ENCODE measurements at places on chromosomes 2 and 18.

- DNase-seq, result no peak
Observed at GRCh38 chr2:154698296-154698720, at the start of gene KCNJ3. Gene KCNJ3 (plus strand): TSS chr2:154698695. CDS start chr2:154698776, 81 bp downstream.

DNA sequence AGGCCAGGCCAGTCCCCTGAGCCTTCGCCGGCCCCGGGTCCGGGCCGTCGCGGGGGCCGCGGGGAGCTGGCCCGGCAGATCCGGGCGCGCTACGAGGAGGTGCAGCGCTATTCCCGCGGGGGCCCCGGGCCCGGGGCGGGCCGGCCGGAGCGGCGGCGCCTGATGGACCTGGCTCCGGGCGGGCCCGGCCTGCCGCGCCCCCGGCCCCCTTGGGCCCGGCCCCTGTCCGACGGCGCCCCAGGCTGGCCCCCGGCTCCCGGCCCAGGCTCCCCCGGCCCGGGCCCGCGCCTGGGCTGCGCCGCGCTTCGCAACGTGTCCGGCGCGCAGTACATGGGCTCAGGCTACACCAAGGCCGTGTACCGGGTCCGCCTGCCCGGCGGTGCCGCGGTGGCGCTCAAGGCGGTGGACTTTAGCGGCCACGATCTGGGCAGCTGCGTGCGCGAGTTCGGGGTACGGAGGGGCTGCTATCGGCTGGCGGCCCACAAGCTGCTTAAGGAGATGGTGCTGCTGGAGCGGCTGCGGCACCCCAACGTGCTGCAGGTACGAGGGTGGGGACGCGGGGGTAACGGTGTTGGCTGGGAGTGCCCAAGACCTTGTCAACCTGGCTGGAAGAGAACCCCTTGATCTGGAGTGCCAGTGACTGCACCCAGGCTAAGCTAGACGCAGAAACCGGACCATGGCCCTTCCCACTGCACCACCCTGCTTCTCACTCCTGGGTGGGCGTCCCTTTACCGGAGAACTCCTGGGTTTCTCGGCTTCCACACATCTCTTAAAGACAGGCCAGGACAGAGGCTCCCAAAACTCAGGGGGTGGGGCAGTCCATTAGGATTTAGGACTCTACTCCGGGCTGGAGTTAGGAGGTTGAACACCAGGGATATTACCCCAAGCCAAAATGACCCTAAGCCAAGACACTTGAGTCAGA is 739 bp downstream of the PKDCC start:
- no peak for DNase-seq

DNA sequence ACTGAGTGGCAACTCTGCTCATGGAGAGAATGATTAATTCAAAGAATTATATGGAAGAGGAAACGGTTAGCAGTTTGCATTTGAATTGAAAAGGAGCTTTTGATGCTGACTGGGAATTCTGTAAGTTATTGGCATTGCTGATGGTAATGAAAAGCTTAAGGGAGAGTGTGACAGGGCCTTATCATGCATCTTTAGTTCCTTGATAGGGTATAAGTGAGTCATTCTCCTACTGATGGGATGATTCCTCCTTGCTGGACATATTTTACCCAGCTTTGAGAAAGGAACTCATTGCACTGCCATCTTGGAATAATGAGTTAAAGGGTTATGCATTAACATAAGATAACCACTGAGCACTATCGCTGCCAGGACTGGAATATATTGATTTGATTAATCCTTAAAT is 740.7 kb downstream of the DCC start:
- no peak for DNase-seq

DNA sequence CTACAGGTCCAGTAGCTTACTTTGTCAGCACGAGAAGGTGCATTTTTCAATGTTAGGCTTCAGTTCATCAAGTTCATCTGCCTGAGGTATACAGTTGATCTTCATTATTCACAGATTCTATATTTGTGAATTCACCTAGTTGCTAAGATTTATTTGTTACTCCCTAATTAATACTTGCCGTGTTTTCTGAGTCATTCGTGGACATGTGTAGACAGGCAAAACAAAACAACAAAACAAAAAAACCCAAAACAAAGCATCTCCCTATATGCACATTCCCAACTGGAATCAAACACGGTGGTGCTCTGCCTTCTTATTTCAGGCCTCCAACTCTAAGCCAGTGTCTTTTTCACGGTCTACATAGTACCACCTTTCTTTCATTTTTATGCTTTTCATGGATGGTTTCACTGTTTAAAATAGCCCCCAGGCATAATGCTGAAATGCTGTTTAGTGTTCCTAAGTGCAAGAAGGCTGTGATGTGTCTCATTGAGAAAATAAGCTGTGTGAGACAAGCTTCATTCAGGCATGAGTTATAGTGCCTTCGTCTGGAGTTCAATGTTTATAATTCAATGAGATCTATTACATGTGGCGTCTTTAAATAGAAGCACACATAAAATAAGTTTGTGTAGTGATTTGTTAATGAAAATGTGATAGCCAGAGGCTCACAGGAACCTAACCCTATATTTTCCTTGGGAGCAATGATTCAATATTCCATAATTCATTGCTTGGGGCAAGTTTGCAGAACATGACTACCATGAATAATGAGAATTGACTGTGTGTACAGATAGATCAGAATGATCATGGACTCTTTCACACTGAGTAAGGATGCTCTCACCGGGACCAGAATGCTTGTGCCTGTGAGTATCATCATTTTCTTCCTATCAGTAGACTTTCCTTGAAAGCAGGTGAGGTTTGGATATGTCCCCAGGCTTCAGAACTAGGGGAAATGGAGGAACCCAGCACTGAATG is 24.6 kb downstream of the ITGB6 start:
- no peak for DNase-seq

- DNase-seq, result no peak
Observed at GRCh38 chr2:108946442-108946841, 42.6 kb downstream of the EDAR start.

- DNase-seq, result no peak
Observed at GRCh38 chr18:38502539-38502938, 936.9 kb upstream of the CELF4 start.

DNA sequence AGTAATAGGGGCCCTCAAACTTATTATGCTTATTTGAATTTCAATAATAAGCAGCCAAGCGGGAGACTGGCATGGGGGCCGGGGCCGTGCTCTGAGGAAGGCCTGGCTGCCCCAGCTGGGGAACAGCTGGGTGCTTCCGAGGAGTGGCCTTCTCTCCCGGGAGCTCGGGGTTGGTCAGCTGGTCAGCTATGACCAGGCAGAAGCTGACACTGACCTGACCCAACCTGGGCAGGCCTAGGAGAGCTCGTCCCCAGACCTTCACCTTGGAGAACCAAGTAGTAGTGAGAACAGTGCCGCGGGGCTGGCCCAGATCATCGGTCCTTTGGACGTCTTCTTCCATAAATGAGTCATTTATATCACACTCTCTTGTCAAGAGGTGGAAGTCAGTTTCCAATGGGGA is 36.1 kb downstream of the RRM2 start:
- DNase-seq, result no peak

DNA sequence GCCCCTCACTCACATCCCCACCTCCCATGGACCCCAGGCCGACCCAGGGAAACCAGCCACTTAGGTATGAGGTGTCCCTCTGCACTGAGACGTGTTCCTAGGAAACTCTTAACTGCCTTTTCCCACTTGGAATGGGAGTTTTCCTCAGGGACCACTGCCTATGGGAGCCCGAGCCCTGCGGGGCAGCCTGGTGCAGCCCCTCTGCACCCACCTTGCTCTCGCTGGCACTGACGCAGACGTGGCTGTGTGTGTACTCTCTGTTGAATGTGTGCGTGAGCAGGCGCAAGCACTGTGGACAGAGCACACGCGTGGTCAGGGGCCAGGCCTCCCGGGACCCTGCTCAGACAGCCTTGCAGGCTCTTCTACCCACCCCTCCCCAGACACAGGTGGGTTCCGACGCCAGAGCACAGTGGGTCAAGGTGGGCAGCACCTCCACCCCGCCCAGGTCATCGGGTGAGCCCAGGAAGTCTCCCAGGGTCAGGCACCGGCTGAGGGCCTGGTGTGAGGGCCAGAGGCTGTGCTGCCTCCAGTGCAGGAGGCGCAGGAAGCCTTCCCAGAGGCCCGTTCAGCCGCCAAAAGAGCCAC is 30.0 kb downstream of the AQP12A start:
- no peak for DNase-seq

GRCh38 chr2:120778244-120778643 is 42.6 kb downstream of the GLI2 start:
- DNase-seq, result no peak

DNA sequence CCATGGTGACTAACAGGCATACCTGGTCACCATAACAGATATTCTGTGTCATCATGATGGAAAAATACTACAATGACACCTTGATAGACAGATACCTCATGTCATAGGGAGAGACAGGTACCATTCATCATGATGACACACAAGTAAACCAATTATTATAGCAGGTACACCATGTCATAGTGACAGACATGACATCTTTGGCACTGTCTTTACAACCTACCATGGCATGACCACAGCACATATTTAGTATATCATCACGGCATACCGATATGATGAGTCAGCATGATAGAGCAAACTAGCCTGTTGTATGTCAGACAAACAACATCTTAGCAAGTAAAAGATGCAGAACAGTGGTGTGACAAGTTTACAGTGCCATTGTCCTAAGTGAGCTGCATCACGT is 101.3 kb upstream of the KLHL29 start:
- no peak for DNase-seq

- no peak for DNase-seq
Observed at GRCh38 chr18:77762642-77763041, 513.0 kb downstream of the GALR1 start.

DNA sequence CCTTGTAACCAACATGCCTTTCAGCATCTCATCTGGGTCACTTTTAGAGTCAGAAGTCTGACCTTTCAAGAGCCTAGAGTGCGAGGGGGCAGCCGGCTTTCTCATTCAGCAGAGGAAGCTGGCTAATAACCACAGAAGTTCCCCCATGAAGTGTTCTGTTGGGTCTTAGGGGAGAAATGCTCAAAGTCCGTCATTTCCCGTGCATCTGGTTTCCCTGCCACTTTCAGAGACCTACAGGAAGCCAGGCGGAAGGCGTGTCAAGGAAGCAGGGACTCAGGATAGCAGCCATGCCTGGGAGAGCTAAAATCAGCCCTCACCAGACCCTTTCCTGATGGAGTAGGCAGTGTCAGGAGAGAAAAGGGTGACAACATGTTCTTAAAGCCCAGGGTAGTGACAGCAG is 301.8 kb upstream of the ID2 start:
- DNase-seq, result no peak

DNA sequence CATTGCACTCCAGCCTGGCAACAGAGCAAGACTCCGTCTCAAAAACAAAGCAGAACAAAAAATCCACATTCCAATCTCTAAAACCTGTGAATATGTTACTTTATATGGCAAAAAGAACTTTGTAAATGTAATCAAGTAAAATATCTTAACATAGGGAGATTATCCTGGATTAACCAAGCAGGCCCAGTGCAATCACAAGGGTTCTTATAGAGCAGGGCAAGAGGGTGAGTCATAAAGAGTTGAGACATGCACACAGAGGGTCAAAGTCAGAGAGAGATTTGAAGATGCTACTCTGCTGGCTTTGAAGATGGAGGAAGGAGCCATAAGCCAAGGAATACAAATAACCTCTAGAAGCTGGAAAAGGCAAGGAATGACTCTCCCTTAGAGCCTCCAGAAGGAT is 60.9 kb upstream of the SLC9A2 start:
- DNase-seq, result no peak

DNA sequence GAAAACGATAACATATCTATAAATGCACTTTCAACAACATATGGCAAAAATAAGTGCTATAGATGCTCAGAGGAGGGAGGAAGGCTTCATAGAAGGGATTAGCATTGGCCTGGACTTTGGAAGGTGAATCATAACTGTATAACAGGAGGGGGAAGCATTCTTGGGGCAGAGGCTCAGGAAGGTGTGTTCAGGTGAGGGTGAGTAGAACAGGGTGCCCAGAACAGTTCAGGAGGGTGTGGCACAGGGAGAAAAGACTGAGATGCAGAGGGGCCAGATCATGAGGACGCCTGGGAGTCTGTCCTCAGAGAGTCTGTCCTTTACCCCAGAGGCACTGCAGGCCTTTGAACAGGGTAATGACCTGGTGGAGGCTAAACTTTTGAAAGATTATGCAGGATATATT is 29.3 kb upstream of the MEP1B start:
- no peak for DNase-seq

DNA sequence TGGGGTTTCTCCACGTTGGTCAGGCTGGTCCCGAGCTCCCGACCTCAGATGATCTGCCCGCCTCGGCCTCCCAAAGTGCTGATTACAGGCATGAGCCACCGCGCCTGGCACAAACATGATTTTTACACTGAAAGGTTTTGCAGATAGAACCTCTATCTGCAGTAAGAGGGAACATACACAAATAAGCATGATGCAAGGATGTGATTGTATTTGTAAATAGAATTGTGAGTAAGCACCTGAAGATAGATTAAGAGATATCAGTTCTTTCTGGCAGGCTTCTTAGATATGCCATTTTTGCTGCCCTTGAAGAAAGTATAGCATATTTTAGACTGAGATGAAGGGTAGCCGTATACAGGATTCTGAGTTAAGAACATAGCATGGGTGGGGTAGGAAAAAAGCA is 3.6 kb downstream of the COMMD1 start:
- DNase-seq, result no peak

DNA sequence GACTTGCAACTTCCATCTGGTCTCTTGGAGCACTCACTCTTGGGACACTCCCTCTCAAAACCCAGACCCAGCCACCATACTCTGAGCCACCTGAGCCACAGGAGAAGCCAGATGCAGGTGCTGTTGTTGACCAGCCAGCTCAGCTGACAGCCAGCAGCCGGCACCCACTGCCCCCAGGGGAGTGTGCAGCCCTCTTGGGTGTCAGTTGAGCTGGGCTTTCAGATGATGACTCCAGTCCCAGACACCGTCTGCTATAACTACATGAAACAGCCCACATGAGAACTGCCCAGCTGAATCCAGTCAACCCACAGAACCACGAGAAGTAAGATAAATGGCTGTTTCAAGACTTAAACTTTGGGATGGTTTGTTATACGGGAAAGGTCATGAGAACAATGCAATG is 10.7 kb upstream of the IGFBP2 start:
- no peak for DNase-seq

GRCh38 chr2:23159746-23160405 is 225.1 kb upstream of the KLHL29 start:
- DNase-seq, result no peak

DNA sequence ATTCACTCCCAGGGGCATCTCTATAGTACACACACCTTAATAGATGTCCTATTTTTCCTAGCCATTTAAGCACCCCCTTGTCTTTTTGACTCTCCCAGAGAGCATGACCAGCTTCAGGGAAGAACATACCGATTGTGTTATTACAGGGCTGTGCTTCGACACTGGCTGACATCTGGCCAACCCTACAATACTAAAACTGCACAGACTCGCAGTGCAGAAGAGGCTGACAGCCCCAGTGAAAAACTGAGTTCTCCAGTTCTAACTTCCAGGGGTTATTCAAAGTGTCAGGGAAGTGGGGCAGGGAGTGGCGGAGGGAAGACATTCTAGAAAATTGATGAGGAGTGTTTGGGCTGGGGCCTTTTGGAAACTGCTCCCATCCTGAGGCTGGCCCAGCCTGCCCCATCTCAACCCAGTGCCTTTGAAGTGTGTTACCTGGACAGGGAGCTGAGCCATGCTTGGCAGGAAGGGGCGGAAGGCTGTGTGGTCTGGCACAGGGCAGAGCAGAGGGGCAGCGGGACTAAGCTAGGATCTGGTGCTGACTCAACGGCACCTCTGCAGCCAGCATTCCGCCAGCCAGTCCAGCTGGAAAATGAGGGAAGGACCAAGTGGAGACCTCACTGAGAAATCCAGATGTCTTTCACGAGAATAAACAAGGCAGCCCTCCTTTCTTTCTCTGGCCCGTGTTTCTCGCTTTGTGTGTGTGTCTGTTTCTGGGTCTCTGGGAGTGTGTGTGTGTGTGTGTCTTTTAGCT is 15.4 kb upstream of the IGFBP5 start:
- no peak for DNase-seq

GRCh38 chr18:31983020-31983419 is 35.6 kb upstream of the RNF125 start:
- DNase-seq, result no peak

All from NCI-H446 (cell line).